Non-pigmented ciliary epithelial cell (primary cell): ENCODE measurements at places on chromosomes 12 and 14.

GRCh38 chr14:52111583-52111982 is 42.7 kb upstream of the NID2 start:
- no peak for DNase-seq

DNA sequence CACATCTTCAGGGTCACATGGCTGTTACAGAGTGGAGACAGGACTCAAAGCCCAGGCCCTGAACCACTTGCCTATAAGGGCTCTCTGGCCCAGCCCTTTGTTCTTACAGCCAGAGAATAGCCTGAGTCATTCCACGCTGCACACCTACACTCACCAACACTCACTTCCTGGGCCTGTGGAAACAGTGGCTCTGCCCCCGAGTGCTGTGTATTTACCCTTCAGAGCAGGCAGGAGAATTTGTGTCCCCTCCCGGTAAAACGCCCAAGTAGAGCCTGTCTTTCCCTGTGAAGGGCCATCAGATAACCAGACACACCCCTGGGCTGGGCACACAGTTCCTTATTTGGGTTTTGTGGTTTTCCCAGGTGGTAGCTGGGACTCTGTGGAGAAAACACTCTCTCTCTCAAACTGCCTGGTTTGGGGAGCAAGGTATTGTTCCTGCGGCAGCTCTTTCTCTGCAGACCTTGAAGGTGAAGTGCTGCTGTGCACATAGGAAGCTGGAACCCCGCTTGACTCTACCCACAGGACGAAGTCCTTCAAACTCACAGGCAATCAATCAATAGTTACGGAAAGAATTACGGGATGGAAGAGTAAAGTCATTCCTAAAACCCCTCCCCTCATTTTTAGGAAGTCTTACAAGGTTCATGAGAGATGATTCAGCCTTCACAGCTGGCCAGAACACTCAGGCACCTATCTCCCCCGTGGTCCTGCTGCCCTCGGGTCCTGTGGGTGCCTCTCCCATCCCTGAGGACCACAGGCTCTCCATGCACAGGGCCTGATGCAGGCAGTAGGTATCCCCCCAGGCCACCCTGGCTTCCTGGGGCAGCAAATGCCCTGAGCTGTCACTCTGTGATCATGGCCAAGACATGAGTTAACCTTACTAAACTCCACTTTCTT is 20.3 kb downstream of the FIGNL2 start:
- DNase-seq, result peak; percentile 24

GRCh38 chr12:64730588-64730969 is 28.6 kb downstream of the GNS start:
- no peak for DNase-seq

GRCh38 chr12:111298582-111299436 is 70.1 kb downstream of the PHETA1 start:
- no peak for DNase-seq

DNA sequence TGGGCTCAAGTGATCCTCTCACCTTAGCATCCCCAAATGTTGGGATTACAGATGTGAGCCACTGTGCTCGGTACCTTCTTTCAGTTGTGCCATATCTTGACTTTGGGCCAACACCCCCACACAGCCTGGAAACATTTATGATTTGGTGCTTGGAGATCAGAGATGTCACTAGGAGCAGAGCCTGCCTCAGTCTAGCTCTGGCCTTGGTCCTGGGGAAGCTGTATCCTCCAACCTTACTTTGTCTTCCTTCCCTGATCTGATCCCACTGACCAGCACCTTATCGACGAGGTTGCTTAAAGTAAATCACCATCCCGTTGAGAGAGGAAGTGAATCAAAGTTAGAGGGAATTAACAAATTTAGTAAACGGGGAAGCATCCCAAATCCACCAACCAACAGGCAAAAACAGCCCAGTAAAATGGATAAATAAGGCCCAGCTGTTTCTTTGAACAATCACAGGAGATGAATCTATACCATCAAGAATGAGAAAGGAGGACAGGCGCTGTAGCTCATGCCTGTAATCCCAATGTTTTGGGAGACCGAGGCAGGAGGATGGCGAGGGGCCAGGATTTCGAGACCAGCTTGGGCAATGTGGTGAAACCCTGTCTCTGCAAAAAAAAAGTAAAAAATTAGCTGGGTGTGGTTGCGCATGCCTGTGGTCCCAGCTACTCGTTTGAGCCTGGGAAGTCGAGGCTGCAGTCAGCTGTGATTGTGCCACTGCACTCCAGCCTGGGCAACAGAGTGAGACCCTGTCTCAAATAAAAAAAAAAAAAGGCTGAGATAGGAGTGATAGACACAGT is 3.4 kb downstream of the PLBD2 start:
- no peak for DNase-seq

DNA sequence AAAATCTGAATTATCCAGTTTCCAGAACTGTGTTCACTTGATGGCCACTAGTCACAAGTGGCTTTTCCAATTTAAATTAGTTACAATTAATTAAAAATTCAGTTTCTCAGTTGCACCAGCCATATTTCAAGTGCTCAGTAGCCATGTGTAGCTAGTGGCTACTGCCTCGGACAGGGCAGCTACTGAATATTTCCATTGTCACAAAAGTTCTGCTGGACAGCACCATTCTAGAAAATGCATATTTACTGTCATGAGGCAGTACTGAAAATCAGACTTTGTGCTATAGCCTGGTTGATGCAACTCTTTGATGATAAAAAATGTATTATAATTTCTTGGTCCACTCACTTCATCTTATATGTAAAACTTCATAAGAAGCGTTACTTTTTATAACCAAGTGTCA is 11.5 kb upstream of the OVCH1 start:
- DNase-seq, result no peak

- no peak for DNase-seq
Measured at GRCh38 chr14:23364164-23365035, 572 bp downstream of the EFS start.

- no peak for DNase-seq
Measured at GRCh38 chr14:100543471-100544455, 43.5 kb downstream of the BEGAIN start.

DNA sequence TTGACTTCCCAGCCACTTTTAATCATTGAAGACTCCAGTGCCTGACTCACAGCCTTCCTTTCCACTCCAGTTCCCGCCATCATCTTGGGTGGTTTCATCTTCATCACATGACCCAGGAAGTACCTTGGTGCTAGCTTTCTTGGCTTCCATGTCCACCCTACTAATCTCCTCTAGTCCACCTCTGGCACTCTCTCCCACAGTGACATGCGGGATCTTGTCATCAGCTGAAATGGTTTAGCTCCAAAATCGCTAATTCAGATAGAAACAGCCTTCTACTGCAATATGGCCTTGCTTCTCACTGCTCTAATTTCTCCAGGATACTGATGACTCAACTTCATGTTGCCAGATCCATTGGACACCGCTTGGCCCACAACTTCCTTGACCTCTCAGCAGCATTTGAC is 24.5 kb downstream of the WDR20 start:
- no peak for DNase-seq

GRCh38 chr12:93019212-93019927 is 90.3 kb upstream of the EEA1 start:
- DNase-seq, result no peak

GRCh38 chr12:67988601-67989021 is 636 bp upstream of the IFNG-AS1 start:
- DNase-seq, result no peak

GRCh38 chr14:23600806-23601205 is 22.2 kb upstream of the JPH4 start:
- DNase-seq, result no peak

- no peak for DNase-seq
Measured at GRCh38 chr12:72448805-72449204, 176.6 kb downstream of the TRHDE start.

GRCh38 chr14:63952933-63953437 is 100.2 kb downstream of the SYNE2 start:
- no peak for DNase-seq

- no peak for DNase-seq
Measured at GRCh38 chr14:65850429-65851135, 438.1 kb downstream of the FUT8 start.

DNA sequence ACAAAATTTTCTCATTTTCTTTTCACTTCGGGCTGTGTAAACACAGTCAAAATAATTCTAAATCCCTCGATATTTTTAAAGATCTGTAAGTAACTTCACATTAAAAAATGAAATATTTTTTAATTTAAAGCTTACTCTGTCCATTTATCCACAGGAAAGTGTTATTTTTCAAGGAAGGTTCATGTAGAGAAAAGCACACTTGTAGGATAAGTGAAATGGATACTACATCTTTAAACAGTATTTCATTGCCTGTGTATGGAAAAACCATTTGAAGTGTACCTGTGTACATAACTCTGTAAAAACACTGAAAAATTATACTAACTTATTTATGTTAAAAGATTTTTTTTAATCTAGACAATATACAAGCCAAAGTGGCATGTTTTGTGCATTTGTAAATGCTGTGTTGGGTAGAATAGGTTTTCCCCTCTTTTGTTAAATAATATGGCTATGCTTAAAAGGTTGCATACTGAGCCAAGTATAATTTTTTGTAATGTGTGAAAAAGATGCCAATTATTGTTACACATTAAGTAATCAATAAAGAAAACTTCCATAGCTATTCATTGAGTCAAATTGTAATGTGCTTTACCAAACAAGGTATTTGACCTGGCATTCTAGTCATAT is 4.8 kb downstream of the CDKN1B start:
- no peak for DNase-seq

GRCh38 chr12:40752011-40752410 is 59.8 kb downstream of the CNTN1 start:
- no peak for DNase-seq

DNA sequence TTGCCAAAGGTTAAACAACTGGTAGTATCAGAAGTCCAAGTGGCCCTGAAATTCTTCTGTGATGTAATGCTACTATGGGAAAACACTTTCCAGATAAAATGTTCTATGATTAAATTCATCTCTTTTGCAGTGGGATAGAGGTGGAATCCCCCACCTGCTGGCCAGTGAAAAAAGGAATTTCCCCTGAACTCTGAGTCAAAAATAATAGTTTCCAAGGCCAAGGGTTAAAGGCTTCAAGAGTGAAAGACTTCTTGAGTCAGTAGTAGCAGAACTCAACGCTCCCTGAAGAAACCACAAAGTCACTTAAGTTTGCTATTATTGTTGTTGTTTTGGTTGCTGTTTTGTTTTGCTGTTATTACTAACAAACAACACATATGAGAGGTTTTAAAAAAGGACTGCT is 330.8 kb downstream of the SOX5 start:
- no peak for DNase-seq

GRCh38 chr12:42172441-42173210 is 28.0 kb upstream of the GXYLT1 start:
- no peak for DNase-seq

- DNase-seq, result no peak
Measured at GRCh38 chr14:38286452-38286851, 30.6 kb upstream of the CLEC14A start.

DNA sequence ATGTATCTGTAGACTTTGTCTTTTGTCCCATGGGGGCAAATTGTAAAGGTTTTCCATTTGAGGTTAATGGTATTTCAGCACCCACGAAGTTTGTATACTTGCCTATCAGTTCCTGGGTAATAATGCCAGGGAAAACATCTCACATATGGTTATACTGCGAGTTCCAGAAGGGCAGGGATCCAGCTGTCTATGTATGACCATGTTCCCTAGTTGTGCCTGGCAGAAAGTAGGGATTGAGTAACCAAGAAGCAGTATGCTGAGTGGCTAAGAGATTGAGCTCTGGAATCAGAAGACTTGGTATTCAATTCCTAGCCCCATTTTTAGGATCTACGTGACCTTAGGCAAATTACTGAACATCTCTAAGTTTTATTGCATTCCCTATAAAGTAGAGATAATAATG is 173.2 kb upstream of the PWP1 start:
- no peak for DNase-seq

- no peak for DNase-seq
Measured at GRCh38 chr12:54191126-54191525, 2.3 kb upstream of the SMUG1 start.

- no peak for DNase-seq
Measured at GRCh38 chr14:34015383-34015782, 64.5 kb upstream of the EGLN3 start.

DNA sequence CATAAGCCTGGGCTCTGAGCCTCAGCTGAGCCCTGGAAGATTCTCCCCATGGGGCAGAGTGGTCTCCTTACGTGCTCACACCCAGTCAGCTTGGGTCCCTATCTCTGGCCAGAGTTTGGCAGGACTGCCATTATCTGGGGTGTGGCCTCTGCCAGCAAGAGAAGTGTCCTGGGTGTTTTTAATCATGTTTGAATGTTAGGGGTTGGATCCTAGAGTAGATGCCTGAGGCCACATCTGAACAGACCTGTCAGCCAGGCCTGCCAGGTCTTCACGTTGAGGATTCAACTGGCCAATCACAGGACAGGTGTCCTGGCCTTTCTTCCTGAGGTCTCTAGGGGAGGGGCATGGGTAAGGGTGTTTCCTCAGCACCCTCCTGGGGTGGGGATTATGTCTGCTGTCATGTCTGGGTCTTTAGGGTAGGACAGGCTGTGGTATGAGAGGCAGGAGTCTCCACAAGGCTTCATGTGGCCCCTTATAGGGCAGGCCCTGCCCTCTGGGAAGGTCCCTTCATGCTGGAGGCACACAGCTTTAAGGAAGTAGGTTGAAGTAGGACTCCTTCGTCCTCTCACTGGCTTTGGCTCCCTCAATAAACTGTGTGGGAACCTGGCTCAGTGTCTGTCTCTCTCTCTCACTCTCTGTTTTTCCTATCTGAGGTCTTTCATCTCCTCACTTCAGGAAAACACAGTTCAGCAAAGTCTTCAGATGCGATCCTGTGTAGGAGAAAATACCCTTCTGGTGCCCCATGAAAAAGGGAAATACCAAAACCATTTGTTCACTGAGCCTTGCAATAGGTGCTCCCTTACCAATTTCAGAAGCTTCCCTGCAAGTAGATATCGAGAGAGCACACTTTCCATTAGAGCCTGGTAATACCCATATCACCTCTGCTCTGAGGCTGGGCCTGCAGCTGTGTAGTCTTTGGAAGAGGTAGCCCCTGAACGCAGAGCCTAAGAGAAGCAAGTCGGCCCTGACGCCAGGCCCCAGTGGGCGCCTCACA is 6.7 kb upstream of the FITM1 start:
- no peak for DNase-seq

DNA sequence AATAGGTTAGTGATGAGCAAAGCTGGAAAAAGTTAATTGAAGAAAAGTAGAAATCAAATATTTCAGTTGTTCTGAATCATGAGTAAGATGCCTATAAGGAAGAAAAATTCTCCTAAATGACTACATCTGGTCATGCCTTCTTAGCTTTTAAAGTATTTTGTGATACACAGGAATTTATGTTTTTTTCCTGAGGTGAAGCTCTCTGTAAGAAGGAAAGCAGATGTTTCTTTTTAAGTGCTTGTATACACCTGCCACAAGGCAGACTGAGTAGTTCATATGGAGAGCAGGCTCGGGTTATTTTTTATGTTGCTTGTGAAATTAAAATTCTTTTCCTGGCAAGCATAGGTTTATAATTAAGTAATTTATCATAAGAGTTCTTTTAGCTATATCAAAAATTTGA is 275.2 kb downstream of the RAD51B start:
- no peak for DNase-seq
